ENCODE measurements at places on chromosomes 3 and 15. TPM values are rescaled to one million over a fixed set of nuclear protein-coding genes. Genes with fewer than 3 reads are reported as not detected.

The KLF13 gene
- 25.9 TPM for total RNA-seq

The FANCD2OS gene
- total RNA-seq, result not detected

The AHSG gene
- total RNA-seq, result 1.7 TPM

The CSPG4 gene
- total RNA-seq, result 4.9 TPM

The GPR15 gene
- total RNA-seq, result not detected

The ST8SIA2 gene
- 0.46 TPM for total RNA-seq

GRCh38 chr15:59995568-59996297 is 8.4 kb upstream of the FOXB1 start:
- H3K4me1 ChIP-seq, result peaks cover 2% of the 10 kb centered on the region
- H3K4me3 ChIP-seq, result no peak overlapping the region
- no peak overlapping the region for H3K27ac ChIP-seq
- no peaks in the 10 kb centered on the region for H3K36me3 ChIP-seq
- no peak for DNase-seq
- peaks cover 2% of the 10 kb centered on the region for H3K27me3 ChIP-seq

- H3K4me3 ChIP-seq, result no peak overlapping the region
- H3K27me3 ChIP-seq, result no peaks in the 10 kb centered on the region
- H3K36me3 ChIP-seq, result no peaks in the 10 kb centered on the region
- H3K27ac ChIP-seq, result no peak overlapping the region
- DNase-seq, result no peak
These were observed 203.6 kb upstream of the MDFIC2 start for GRCh38 chr3:70516076-70516475.

GRCh38 chr15:70498096-70498626 is 265.2 kb downstream of the UACA start:
- H3K27ac ChIP-seq, result no peak overlapping the region
- H3K27me3 ChIP-seq, result no peaks in the 10 kb centered on the region
- H3K36me3 ChIP-seq, result no peaks in the 10 kb centered on the region
- no peak overlapping the region for H3K4me3 ChIP-seq
- DNase-seq, result no peak
- peaks cover 15% of the 10 kb centered on the region for H3K4me1 ChIP-seq

DNA sequence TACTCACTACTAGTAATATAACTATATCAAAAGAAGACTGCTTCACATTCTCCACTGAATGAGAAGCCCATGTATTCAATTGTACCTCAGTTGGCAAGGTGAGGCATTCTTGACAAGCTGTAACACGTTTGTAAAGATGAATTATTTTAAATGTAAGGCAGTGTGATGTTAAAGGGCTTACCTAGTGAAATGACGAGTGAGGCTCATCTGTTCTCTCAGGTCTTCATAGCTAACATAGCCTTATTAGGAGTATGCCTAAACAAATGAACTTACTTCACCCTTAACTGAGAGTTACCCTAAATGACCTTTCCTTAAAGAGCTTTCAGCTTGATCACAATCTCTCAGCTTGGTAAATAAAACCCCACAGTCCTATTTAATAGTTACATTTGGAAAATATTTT is 127.3 kb downstream of the FEZF2 start:
- H3K27me3 ChIP-seq, result no peaks in the 10 kb centered on the region
- no peak overlapping the region for H3K27ac ChIP-seq
- H3K4me1 ChIP-seq, result peaks cover 1% of the 10 kb centered on the region
- DNase-seq, result no peak
- H3K4me3 ChIP-seq, result no peak overlapping the region

DNA sequence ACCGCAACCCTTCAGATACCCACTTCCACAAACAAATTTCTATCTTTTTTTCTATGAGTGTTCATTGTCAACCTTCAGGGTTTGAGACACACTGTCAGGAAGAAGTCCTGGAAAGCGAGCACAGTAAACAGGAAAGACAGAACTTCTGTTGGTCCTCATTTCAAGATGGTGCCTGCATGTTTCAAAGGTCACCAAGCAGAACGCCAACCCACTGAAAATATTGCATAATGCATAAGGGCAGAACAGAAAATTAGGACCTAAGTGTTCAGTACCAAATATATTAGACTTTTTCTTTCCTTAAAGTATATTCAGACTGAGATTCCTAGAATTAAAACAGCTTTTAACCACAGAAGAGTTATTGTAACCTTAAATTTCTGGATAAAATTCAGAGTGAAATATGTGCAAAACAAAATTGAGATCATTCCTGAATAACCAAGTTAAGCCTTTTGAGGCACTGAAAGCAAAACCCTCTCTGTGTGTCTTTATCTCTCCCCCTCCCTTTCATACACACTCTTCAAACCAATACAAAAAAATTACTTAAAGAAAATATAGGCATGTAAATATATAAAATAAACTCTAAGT is 387.8 kb upstream of the THBS1 start:
- H3K36me3 ChIP-seq, result no peaks in the 10 kb centered on the region
- H3K4me1 ChIP-seq, result peaks cover 5% of the 10 kb centered on the region
- no peak overlapping the region for H3K4me3 ChIP-seq
- H3K27ac ChIP-seq, result no peak overlapping the region
- H3K27me3 ChIP-seq, result no peaks in the 10 kb centered on the region

- no peaks in the 10 kb centered on the region for H3K36me3 ChIP-seq
- no peak overlapping the region for H3K4me3 ChIP-seq
- DNase-seq, result peak; percentile 84
These were observed 187.9 kb downstream of the OPA1 start for GRCh38 chr3:193780810-193781478.

DNA sequence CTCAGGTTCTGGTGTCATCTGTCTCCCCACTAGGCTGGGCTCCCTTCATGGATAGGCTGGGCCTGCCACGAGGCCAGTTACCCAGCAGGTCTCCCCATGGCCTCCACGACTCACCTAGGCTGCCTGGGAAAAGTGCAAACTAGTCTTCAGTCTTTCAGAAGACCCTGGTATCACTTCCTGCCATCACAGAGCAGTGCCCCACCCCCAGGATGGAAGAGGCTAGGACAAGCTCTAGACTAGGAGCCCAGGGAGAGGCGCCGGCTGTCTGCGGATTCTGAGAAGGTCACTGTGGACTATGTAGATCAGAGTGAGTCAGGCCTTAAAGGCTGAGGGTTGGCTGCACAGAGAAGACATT is 63.7 kb downstream of the CORO2B start:
- no peak for DNase-seq
- no peaks in the 10 kb centered on the region for H3K27me3 ChIP-seq
- H3K4me3 ChIP-seq, result no peak overlapping the region
- peaks cover 35% of the 10 kb centered on the region for H3K4me1 ChIP-seq

GRCh38 chr3:27216955-27217552 is 152.1 kb downstream of the NEK10 start:
- DNase-seq, result no peak
- H3K27me3 ChIP-seq, result no peaks in the 10 kb centered on the region
- H3K27ac ChIP-seq, result no peak overlapping the region
- no peak overlapping the region for H3K4me3 ChIP-seq
- H3K4me1 ChIP-seq, result no peaks in the 10 kb centered on the region

DNA sequence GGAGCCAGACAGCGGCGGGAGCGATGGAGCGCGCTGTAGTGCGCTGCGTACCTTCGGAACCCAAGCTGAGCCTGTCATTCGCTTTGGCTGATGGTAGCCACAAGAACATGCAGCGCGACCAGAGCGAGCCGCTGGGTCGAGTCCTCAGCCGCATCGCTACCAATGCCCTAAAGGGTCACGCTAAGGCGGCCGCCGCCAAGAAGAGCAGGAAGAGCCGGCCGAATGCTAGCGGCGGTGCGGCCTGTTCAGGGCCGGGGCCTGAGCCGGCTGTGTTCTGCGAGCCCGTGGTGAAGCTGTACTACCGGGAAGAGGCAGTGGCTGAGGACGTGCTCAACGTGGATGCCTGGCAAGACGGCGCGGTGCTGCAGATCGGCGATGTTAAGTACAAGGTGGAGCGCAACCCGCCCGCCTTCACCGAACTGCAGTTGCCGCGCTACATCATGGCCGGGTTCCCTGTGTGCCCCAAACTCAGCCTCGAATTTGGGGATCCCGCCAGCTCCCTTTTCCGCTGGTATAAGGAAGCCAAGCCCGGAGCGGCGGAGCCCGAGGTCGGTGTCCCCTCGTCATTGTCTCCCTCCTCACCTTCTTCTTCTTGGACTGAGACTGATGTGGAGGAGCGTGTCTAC is 498 bp downstream of the PDE12 start:
- no peak for DNase-seq
- peak overlapping the region; percentile 57 for H3K27ac ChIP-seq
- no peaks in the 10 kb centered on the region for H3K36me3 ChIP-seq
- H3K4me3 ChIP-seq, result peak overlapping the region; percentile 78
- H3K4me1 ChIP-seq, result peaks cover 5% of the 10 kb centered on the region

DNA sequence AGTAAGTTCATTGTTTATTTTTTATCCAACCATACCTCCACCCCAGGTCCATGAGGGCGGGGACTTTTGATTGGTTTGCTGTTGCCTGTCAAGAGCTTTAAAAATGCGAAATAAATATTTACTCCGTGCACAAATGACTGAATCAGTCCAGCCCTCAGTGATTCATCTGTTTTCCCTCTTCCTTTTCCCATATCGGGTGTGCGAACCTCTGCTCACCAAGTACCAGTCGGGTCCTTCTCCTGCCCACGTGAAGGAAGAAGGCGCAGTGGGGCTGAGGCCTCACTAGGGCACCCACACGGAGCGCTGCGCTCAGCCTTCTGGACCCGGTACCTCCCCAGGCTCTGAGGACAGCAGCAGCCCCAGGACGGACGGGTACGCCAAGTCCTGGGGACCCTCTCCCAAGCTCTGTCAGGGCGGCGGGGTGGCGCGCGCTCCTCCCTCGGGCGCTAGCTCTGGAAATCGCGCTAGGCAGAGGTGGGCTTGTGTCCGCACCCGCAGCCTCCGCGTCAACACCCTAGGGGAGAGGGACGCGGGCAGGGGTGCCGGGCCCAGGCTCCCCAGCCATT is 70.5 kb upstream of the EPHB3 start:
- DNase-seq, result no peak
- peaks cover 6% of the 10 kb centered on the region for H3K4me1 ChIP-seq
- H3K27me3 ChIP-seq, result no peaks in the 10 kb centered on the region
- no peaks in the 10 kb centered on the region for H3K36me3 ChIP-seq
- H3K27ac ChIP-seq, result no peak overlapping the region
- peak overlapping the region; percentile 9 for H3K4me3 ChIP-seq

- H3K4me3 ChIP-seq, result no peak overlapping the region
- H3K36me3 ChIP-seq, result no peaks in the 10 kb centered on the region
- no peaks in the 10 kb centered on the region for H3K4me1 ChIP-seq
- no peak for DNase-seq
- peaks cover 2% of the 10 kb centered on the region for H3K27me3 ChIP-seq
These were observed 13.8 kb downstream of the SLC41A3 start for GRCh38 chr3:126070146-126070545.

- peaks cover 2% of the 10 kb centered on the region for H3K4me1 ChIP-seq
- H3K36me3 ChIP-seq, result no peaks in the 10 kb centered on the region
- DNase-seq, result no peak
- no peak overlapping the region for H3K4me3 ChIP-seq
- no peak overlapping the region for H3K27ac ChIP-seq
- no peaks in the 10 kb centered on the region for H3K27me3 ChIP-seq
These were observed 112.6 kb downstream of the FILIP1L start for GRCh38 chr3:100001526-100002270.

DNA sequence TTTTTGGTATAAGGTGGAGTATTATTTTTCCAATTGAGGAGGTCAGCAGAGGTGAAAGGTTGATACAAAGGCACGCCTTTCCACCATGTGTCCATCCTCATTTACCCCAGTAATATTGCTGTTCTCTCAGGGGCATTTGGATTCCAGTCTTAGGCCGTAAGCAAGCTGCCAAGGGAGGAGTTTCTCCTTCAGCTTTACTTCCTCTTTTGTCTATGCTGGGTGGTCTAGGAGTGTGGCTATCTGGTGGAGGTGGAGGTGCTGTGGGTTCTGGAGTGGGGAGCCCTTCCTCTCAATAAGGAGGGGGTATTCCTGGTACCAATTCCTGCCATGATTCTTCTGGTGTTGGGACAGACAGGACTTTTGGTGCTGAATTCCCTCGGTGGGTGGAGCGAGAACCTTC is 340.6 kb downstream of the KCNH8 start:
- no peak for DNase-seq
- H3K4me1 ChIP-seq, result no peaks in the 10 kb centered on the region
- no peaks in the 10 kb centered on the region for H3K36me3 ChIP-seq
- H3K27ac ChIP-seq, result no peak overlapping the region
- no peaks in the 10 kb centered on the region for H3K27me3 ChIP-seq

DNA sequence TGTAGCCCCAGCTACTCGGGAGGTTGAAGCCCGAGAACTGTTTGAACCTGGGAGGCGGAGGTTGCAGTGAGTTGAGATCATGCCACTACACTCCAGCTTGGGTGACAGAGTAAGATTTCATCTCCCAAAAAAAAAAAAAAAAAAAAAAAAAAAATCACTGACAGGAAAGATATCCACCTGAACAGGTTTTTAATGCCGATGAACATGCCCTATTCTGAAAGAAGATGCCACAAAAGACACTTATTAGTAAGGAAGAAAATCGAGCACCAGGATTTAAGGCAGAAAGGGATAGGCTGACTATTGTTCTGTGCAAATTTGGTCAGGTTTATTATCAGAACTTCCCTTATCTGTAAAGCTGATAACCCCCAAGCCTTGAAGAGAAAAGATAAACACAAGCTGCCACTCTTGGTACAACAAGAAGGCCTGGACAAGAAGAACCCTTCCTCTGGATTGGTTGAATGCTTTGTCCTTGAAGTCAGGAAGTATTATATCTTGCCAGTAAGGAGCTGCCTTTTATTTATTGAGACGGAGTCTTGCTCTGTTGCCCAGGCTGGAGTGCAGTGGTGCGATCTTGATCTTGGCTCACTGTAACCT is 2.7 kb upstream of the PARP16 start:
- peaks cover 4% of the 10 kb centered on the region for H3K4me1 ChIP-seq
- no peaks in the 10 kb centered on the region for H3K36me3 ChIP-seq
- no peaks in the 10 kb centered on the region for H3K27me3 ChIP-seq
- H3K4me3 ChIP-seq, result no peak overlapping the region
- no peak for DNase-seq
- no peak overlapping the region for H3K27ac ChIP-seq

GRCh38 chr3:73010158-73010557 is 13.5 kb downstream of the PPP4R2 start:
- H3K36me3 ChIP-seq, result no peaks in the 10 kb centered on the region
- peaks cover 9% of the 10 kb centered on the region for H3K4me1 ChIP-seq
- no peak overlapping the region for H3K4me3 ChIP-seq

DNA sequence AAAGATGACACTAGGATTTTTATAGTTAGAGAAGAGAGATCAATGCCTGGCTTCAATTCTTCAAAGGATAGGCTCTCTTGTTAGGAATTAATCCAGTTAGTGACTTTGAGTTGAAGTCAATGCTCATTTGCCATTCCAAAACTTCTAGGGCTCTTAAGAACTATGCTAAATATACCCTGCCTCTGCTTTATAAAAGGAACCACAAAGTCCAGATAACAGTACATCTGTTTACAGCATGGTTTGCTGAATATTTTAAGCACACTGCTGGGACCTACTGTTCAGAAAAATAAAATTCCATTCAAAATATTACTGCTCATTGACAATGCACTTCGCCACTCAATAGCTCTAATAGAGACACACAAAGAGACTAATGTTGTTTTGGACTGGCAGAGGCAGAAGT is 786.6 kb upstream of the DPPA4 start:
- no peak overlapping the region for H3K4me3 ChIP-seq
- no peaks in the 10 kb centered on the region for H3K4me1 ChIP-seq
- no peaks in the 10 kb centered on the region for H3K36me3 ChIP-seq
- H3K27me3 ChIP-seq, result no peaks in the 10 kb centered on the region

DNA sequence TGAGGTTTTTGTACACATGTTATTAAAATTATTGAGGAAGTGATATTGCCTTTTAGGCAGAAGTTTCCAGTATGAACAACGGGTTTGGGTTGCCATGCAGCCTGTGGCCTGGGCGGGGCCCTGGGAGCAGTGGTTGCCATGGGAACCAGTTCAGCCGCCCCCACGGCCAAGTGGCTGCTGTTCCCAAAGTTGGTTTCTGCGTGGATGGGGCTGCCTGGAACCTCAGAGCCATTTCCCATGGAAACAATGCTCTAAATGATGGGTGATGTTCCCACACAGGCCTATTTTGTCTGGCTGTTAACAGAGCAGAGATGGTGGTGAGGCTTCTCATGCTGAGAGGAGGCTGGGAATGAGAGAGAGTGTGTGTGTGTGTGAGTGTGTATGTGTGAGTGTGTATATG is 19.5 kb downstream of the MRAS start:
- peak; percentile 61 for DNase-seq
- H3K4me1 ChIP-seq, result peaks cover 26% of the 10 kb centered on the region
- no peaks in the 10 kb centered on the region for H3K27me3 ChIP-seq

Measured in ovary (tissue), 10 donors.